GM04503 (cell line): ENCODE measurements at places on chromosomes 16 and 17.

DNA sequence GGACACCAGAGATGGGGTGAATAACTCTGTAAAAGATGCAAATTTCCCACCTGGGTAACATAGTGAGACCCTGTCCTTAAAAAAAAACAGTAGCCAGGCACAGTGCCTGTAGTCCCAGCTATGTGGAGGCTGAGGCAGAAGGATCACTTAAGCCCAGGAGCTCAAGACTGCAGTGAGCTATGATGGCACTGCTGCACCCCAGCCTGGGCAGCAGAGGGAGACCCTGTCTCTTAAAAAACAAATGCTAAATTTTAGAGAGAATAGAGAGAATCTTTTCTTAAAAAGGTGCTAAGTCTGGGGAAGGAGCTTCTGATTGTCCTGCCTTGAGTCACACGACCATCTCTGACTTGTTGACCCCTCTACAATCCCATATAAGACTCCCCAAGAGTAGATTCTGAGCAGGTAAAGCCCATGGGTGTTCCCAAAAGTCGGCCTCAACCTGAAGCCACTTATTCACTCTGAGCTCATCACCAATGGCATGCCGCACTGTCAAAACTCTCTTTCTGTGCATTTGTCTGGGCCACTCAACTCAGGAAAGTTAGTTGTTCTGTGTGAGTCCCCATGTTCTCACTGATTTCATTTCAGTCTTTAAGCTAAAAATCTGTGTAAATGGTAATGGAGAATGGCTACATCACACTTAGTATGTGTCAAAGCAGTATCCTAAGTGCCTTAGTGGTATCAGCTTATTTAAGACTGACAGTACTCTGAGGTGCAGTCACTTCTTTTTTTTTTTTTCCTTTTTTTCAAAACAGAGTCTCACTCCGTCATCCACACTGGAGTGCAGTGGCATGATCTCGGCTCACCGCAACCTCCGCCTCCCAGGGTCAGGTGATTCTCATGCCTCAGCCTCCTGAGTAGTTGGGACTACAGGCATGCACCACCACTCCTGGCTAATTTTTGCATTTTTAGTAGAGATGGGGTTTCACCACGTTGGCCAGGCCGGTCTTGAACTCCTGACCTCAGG lies 41.6 kb downstream of the PRKCB start:
- DNase-seq = no peak

DNA sequence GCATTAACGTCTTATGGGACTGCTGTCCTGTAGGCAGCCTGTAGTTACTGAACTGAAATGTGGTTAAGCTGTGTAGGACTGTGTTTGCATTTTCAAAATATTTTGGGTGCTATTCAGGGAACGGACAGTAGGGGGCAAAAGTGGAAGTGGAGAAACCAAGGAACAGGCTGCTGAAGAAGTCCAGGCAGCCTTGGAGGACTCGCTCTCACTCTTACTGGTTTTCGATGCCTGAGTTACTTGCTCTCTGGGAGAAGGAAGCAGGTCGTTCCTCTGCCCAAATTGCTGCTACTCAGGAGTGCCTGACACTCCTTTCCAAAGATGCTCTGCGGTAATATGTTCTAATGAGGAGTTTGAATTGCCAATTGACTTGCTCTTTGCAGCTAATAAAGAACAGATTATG lies 64.5 kb upstream of the RBFOX1 start:
- no peak for DNase-seq

DNA sequence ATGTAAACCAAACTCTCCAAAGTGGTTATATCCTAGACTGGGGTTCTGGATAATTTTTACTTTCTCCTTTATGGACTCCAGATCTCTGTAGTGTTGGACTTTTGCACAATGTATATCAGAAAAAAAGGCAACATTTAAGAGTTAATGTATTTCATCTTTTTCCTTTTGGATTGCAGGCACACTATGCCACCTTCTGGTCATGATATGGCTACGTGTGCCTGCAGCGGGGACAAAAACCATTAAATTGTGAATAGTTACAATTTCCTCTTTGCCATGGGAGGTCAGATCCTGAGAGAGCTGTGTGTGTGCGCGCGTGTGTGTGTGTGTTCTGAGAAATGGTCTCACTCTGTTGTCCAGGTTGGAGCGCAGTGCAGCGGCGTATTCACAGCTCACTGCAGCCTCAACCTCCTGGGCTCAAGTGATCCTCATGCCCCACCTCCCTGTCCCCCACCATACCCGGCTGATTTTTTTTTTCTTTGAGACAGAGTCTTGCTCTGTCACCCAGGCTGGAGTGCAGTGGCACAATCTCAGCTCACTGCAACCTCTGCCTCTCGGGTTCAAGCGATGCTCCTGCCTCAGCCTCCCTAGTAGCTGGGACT lies 4.3 kb upstream of the SGF29 start:
- DNase-seq = no peak

- DNase-seq = no peak
Observed at GRCh38 chr17:57833179-57833939, 16.5 kb downstream of the MRPS23 start.

DNA sequence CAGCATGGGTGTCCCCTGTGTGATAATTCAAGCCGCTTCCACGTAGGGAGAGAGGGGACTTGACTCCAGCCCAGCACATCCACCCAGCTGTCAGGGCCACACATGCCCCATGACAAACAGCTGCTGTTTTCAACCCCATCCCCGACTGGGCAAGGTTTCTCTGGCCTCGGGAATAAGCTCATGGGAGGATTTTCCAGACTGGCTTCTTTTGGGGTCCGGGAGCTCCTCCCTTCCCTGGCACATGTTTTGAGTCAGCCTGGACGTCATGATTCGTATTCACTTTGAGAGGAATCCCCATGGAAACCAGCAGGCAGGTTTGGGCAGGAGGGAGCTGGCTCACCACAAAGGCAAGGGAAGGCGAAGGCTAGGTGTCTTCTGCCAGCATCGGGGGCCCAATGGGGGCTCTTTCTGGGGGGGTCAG lies 156.4 kb downstream of the CMIP start:
- no peak for DNase-seq

DNA sequence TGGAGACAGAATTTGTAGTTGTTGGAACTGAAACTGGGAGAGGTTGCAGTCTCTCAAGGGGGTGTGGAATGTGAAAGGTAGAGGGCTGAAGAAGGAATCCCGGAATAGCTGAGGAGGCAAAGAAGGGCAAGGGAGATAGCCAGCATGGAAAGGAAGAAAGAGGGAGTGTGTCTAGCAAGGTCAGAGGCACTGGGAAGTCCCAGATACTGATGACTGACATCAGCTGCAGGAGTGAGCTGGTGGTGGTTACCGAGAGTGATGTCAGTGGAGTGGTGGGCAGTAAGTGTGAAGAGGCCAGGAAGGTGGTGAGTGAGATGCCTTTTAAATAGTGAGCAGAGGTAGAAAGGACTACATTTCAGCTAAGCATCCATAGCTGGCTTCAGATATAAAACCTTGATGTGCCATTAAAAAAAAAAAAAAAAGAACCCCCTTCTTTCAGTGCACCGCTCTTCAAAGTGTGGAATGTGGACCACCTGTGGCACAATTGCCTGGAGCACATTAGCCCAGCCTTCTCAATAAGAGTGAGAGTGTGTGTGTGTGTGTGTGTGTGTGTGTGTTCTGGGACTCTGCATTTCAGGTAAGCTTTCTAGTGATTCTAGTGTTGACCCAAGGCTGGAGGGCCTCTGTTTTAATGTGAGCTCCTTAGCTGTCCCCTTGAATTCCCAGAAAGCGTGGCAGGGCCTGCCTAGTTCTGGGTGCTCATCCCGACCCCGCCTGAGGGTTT lies 8.5 kb downstream of the PRMT7 start:
- no peak for DNase-seq

GRCh38 chr16:68451676-68452075 lies 3.4 kb upstream of the SMPD3 start:
- no peak for DNase-seq

DNA sequence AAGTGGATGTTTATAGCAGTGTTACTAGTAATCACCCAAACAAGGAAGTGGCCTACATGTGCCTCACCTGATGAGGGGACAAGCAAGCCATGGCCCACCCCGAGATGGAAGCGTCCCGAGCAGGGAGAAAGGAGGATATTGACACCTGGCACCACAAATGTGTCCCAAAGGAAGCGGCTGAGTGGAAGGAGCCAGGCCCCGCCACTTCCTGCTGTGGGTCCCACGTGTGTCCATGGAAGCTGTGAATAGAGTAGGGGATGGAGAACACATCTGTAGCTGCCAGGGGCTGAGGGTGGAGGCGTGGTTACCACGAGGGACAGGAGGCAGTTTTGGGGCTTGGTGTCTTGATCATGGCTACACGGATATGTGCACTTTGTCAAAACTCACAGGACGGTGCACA lies 49.2 kb downstream of the KCNJ12 start:
- DNase-seq = no peak

DNA sequence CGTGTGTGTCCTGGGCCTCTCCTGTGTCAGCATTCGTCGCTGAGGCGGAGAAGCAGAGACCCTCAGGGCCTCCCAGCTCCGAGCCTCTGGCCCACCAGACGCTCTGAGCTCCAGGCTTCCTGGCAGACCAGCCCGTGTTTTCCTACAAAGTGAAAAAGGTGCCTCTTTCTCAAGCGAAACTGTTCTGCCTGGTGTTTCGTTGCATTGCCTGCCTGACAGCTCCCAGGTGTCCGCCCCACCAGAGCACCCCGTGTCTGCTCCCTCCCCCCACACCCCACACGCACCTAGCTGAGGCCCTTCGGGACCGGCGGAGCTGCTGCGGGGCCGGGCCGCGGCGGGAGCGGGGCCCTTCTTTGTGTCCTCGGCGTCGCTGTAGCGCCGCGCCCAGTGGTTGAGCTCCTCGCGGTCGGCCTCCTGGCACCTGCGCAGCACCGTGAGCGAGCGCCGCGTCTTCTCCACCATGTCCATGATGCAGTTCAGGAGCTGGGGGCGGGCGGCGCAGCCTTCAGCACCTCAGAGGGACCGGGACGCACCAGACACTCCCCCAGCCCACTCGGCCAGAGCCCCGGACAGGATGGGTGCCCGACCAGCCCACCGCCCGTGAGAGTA lies 14.7 kb upstream of the PABPN1L start:
- DNase-seq = no peak

- DNase-seq = no peak
Observed at GRCh38 chr16:31376705-31377104, 16.4 kb upstream of the ITGAD start.

DNA sequence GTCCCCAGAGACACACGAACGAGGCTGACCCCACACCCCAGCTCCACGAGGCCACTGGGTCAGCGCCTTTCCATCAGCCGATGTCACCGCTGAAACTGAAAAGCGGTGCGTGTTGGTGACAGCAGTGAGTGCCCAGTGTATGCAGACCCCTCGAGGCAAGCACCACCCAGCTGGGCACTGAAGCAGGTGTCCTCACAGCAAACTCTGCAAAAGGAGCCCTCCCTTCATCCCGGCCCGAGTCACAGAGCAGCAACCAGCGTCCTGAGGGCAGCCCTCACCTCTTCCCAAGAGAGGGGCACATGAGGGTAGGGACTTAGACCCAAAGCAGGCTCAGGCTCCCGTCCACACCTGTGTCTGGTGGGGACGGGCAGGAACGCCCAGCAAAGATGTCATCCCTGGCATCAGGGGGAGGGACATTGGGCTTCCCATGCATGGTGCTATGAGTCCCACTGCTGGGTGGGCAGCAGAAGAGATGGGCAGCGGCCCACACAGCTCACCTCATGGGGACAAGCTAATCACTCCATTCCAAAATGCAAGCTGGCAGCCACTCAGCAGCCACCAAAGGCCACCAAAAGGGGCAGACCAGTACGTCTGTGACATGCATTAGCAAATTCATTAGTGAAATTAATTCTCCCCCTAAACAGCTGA lies 49.2 kb downstream of the RBFOX3 start:
- DNase-seq = no peak

DNA sequence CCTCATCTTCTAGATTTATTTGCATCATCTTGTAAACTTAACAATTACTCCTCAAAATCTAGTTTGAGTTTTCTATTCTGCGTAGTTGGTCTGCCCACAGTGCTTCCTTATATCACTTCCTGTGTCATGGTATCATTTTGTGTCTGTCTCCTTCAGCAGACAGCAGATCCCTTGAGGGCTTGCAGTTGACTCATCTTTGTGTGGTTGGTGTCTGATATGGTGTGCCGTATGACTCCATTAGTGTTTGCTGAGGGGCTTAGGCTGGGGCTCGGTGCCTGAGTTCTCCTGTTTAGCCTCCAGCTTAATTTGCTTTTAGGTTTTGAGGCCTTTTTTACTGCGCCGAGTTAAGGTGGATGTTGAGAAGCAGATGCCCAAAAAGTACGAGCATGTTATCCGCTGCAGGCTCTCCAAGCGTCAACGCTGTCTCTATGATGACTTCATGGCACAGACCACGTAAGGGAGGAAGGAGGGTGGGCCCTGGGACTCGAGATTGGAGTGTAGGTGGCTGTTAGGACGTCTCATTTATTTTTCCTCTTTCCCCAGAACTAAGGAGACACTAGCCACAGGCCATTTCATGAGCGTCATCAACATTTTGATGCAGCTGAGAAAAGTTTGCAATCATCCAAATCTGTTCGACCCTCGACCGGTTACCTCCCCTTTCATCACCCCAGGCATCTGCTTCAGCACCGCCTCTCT lies 16.9 kb downstream of the SRCAP start:
- DNase-seq = no peak

GRCh38 chr16:31532896-31533295 lies 5.2 kb downstream of the AHSP start:
- no peak for DNase-seq

GRCh38 chr17:37221865-37222264 lies 153.9 kb upstream of the C17orf78 start:
- no peak for DNase-seq

DNA sequence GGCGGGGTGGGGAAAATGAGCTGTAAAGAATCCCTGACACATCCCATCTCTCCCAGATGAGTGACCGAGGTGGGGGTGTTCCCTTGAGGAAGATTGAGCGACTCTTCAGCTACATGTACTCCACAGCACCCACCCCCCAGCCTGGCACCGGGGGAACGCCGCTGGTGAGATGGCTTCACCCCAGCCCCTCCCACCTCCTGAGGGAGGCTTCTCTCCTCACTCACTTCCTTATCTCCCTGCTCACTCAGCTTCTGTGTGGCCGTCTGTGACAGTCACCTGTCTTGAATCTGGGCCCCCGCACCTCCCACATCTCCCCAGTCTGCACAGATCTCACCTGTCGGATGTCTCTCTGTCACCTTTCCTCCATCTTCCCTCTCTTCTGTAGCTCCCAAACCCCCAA lies 13.4 kb downstream of the PDK2 start:
- no peak for DNase-seq

- no peak for DNase-seq
Observed at GRCh38 chr17:514584-514983, 162.0 kb upstream of the RPH3AL start.
